ENCODE measurements at places on chromosomes 4 and X. TPM values are rescaled to one million over a fixed set of nuclear protein-coding genes. Genes with fewer than 3 reads are reported as not detected.

The TBC1D8B gene
- total RNA-seq: 3.1 TPM

The ITM2A gene
- 247 TPM for total RNA-seq

The BRS3 gene
- not detected for total RNA-seq

The TNIP3 gene
- 2.7 TPM for total RNA-seq

The GPRASP1 gene
- 0.13 TPM for total RNA-seq

The XK gene
- total RNA-seq: under 0.01 TPM

The FUNDC1 gene
- 14.2 TPM for total RNA-seq
